ENCODE measurements at places on chromosomes 2 and 18.

GRCh38 chr2:50489092-50489491 lies 542.8 kb downstream of the NRXN1 start:
- no peak for DNase-seq

GRCh38 chr2:159118859-159119500 lies 150.5 kb downstream of the TANC1 start:
- no peak for DNase-seq

DNA sequence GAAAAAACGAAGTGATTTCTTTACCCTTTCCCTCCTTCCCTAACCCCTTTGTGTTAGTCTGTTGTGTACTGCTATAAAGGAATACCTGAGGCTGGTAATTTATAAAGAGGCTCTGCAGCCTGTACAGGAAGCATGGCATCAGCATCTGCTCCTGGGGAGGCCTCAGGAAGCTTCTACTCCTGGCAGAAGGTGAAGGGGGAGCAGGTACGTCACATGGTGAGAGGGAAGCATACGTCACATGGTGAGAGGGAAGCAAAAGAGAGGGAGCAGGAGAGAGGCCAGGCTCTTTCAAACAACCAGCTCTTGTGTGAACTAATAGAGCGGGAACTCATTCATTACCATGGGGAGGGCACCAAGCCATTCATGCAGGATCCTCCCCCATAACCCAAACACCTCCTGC lies 126.2 kb downstream of the CAPN13 start:
- DNase-seq, result no peak

DNA sequence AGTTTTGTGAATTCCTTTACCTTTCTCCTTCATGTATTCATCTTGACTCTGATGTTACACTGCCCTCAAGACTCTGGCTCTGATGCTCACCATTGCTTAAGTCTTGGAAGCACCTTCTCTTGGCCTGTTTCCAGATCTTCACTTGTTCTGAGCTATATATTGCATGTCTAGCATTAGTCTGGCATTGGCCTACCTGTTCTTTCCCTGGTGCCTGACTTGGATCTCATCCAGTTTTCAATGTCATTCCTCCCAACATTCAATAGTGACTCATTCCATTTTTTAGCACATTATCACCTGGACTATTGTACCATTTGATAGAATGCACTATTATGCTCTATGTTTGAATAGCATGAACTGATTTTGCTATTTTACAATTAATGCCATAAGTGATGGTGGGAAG lies 127.3 kb upstream of the NYAP2 start:
- DNase-seq, result no peak

DNA sequence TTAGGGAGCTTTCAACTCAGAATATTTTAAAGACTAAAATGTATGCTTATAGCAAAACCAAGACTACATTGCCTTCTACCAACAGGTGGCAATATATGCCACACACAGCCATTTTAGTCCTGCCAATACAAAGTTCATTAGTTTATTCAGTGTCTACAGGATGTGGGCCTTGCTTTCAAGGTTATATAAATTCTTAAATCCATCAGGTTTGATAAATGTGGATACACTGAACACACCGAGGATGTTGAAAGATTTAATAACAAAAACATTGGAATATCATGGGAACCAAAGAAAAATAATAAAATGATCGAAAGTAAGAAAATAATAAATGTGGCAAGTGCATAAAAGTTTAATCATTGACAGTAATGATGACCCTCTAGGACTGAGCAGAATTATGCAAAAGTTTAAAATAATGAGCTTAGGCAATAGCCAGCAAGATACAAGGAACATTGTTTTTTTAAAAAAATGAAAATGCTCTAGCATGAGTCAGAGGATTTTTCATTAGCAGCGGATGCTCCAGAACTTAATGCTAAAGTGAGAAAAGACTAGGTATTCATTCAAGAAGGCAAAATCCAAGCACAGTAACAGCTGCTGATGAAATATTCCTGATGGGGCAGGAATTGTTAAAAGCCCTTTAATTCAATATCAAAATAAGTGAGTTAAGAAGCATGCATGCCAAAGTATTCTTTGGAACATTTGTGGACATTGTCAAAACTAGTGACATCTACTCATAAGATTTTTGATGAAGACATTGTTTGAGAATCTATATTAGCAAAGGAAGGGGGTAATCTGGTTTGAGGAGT lies 14.2 kb downstream of the SCN9A start:
- DNase-seq, result no peak

DNA sequence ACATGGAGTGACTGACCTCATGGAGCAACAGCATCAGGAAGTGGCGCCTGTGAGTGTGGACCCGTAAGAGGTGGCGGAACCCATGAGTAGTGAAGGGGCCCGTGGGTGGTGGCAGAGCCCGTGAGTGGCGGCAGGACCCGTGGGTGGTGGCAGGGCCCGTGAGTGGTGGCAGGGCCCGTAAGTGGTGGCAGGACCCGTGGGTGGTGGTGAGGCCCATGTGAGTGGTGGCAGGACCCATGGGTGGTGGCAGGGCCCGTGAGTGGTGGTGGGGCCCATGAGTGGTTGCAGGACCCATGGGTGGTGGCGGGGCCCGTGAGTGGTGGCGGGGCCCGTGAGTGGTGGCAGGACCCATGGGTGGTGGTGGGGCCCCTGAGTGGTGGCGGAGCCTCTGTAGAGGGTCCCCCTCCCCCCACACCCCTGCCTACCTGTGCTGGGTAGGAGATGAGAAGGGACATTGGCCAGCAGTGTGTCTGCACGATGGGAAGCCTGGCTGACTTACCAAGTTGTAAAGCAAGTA lies 407.7 kb upstream of the SALL3 start:
- no peak for DNase-seq

- no peak for DNase-seq
Measured at GRCh38 chr18:49733896-49734585, 79.3 kb downstream of the ACAA2 start.

- no peak for DNase-seq
Measured at GRCh38 chr2:55838653-55839052, 84.9 kb downstream of the EFEMP1 start.

- no peak for DNase-seq
Measured at GRCh38 chr2:24894750-24895149, 25.3 kb downstream of the ADCY3 start.

DNA sequence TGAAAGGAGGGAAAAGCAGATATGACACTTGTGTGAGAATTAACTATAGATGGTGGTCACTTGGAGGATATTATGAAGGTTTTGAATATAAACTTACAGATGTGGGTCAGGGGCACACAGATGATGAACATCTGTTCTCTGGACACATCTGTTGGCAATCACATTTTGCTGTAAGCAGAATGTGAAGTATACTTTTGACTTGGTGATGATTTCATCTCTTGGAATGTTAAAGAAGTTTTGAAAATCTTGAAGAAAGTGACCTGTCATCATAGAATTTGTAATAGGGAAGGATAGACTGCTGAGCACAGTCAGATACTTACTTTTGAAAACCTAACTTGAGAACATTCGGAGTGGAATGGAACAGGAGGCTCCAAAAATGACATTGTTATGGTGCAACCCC lies 40.2 kb downstream of the PIKFYVE start:
- no peak for DNase-seq

DNA sequence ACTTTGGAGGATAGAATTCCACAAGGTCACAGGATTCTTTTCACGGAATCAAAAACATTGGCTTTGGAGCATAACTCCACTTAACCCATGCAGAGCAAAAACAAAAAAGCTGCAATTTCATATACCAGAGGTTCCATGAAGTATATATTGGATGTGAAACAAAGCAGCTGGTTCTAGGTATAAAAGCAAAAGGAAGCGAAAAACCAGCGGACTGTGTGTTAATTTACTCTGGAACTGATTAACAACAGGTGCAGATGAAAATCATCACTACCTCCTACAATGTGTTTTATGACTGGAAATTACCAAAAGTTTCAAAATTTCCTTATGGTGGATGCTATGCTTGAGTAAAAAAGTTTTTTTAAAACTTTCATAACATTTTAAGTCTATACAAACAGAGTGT lies 54.4 kb upstream of the LINC00305 start:
- no peak for DNase-seq

DNA sequence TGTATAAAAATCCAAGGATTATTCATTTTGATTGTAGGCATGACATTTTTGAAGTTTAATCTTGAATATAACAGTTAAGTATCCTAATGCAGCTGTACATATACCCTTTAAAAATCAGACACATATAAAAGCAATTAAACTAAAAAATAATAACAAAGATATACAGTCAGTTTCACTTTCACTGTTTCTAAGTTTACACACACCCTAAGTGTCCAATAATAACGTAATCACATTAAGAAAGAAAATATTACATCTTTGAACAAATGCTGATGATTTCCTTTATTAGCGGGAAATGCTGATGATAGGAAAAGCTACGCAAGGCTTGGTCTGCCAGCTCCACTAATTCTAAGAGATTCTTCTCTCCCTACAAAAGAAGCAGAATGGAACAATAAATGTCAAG lies 38.8 kb downstream of the RTTN start:
- no peak for DNase-seq

GRCh38 chr2:157922815-157923214 lies 46.7 kb upstream of the ACVR1 start:
- no peak for DNase-seq

DNA sequence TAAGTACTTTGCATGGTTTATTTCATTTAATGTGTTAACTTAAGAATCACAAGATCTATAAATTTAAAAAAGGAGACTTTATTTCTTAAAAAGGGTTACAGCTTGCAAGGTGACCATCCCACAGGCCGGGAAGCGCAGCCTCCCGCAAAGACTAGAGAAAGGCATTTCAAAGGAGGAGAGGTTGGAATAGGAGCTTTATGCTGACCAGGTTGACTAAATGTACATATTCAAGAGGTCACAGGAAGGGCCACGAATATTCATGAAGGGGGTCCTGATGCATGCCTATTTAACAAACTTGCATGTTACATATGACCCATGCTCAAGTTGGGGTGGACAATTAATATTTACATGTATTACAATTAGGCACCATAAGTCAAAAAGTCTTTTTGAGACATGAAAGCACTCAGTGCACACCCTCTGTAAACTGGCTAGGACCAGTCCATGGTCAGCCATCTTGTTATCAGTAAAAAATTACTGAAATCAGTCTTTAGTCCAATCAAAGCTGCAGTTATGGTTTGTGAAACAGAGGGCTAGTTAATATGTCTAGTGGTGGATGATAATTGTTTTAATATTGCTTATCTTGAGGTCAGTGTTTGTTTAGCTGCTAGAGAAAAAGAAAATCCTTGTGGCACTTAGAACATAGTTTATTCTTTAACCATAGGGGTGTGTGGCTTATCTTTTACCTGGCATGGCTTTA lies 169.3 kb downstream of the KCNE4 start:
- no peak for DNase-seq

- peak; percentile 42 for DNase-seq
Measured at GRCh38 chr2:97662895-97663625, 784 bp downstream of the ACTR1B start.

- no peak for DNase-seq
Measured at GRCh38 chr2:40358783-40359182, 93.1 kb downstream of the SLC8A1 start.

GRCh38 chr2:160355080-160355479 lies 138.5 kb downstream of the RBMS1 start:
- DNase-seq, result no peak

GRCh38 chr2:237708961-237709360 lies 81.6 kb downstream of the LRRFIP1 start:
- DNase-seq, result no peak

DNA sequence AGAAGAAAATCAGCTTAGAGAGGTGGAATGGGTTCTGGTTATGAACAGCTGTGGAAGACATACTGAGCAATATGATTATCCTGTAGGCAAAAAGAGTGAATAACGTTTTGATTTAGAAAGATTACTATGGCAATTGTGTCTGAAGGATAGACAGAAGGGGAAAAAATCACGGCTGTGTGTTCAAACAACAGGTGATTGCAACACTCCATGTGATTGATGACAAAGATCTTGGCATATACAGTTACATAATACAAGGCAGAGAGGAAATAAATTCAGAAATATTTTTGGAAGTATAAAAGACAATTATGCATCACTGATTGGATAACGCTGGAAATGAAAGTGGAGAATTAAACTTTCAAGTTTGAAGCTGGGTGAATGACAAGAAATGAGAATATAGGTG lies 58.5 kb upstream of the KCNJ3 start:
- DNase-seq, result no peak

DNA sequence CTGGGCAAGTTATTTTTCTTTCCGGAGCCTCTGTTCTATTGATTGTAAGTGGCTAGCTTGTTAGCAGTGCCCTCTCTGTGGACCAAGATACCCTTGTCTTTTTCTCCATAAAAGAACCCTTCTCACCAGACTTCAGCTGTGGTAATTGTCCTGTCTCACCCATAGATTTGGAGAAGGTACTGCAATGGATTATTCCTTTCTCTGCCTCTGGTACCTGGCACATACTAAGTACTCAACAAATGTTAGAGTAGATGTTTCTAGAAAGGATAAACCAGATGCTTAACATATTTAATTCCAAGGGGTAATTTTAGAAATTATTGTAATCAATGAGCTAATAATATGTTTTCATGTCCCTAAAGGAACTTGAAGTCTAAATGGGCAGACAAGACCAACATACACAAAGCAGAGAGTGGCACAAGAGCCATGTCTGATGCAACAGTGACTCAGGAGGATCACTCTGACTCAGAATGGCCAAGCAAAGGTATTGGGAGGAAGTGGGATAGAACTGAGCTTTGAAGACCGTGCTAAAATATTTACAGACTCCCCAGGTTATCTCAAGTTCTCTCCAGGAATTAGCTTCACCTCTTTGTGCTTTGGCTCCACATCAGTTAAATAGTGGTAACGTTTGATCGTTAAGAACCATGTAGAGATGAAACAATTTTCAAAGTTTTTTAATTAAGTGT lies 129.7 kb upstream of the OSR1 start:
- DNase-seq, result no peak

DNA sequence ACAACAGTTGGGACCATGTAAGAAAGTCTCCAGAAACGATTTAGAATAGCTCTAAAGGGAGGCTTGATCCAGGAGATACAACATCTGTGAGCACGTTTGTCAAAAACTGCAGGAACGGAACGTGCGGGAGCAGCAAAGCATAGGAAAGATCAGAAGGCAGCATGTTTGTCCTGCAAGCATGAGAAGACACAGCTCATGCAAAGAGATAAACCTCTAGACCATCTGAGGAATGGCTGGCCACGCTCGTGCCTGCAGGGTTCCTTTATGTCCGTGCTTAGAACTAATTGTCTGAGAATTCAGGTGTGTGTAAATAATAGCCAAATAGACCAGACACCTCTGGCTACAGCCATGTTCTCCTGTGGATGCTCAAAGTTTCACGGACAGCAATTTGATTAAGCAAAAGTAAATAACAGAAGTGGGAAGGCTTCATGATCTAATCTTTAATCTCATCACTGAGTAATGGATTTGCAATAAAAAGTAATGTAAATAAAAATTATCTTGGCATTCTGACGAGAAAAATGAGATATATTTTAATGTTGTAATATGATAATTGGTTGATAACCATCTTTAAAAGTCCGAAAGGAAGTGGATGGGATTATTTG lies 534.8 kb upstream of the CDH7 start:
- DNase-seq, result no peak

GRCh38 chr18:66495844-66496243 lies 108.0 kb downstream of the CDH19 start:
- no peak for DNase-seq

- no peak for DNase-seq
Measured at GRCh38 chr2:144071461-144071860, 448.5 kb downstream of the ZEB2 start.

- no peak for DNase-seq
Measured at GRCh38 chr2:194060269-194060668, 1596.8 kb upstream of the SLC39A10 start.

GRCh38 chr2:19812166-19812565 lies 89.6 kb downstream of the TTC32 start:
- no peak for DNase-seq
